ENCODE measurements at places on chromosomes 3 and 15. TPM values are rescaled to one million over a fixed set of nuclear protein-coding genes. Genes with fewer than 3 reads are reported as not detected.

The TGM4 gene
- 0.10 TPM for polyA plus RNA-seq

The GUCA1C gene
- not detected for polyA plus RNA-seq

The ARL8B gene
- 23.8 TPM for polyA plus RNA-seq

The NR2E3 gene
- polyA plus RNA-seq = 0.19 TPM

The SLC22A13 gene
- polyA plus RNA-seq = 0.22 TPM

The PBRM1 gene
- 16.5 TPM for polyA plus RNA-seq

All from IMR-90 (cell line).